LHCN-M2 (cell line): ENCODE measurements at places on chromosomes 6 and 20. TPM values are rescaled to one million over a fixed set of nuclear protein-coding genes. Genes with fewer than 3 reads are reported as not detected.

Gene BMP6
- 0.06 TPM in 2 replicates for total RNA-seq

Gene OXT
- not detected in 2 replicates for total RNA-seq

Gene KHDRBS2
- total RNA-seq: not detected in 2 replicates

Gene LTB
- not detected in 2 replicates for total RNA-seq

Gene CCN2
- total RNA-seq: 46.6 and 51.8 TPM in 2 replicates

Gene SLC17A2
- not detected in 2 replicates for total RNA-seq

Gene TENT5A
- 17.6 and 18.7 TPM in 2 replicates for total RNA-seq

Gene TBXT
- total RNA-seq: not detected in 2 replicates

Gene CHD6
- 19.5 and 20.2 TPM in 2 replicates for total RNA-seq

Gene TMEM200A
- 0.17 and 0.32 TPM in 2 replicates for total RNA-seq

Gene PKIB
- 0.45 and 0.57 TPM in 2 replicates for total RNA-seq

Gene PSORS1C2
- total RNA-seq: not detected in 2 replicates

Gene PHACTR1
- 11.0 and 12.0 TPM in 2 replicates for total RNA-seq

Gene TBC1D22B
- total RNA-seq: 6.0 and 6.6 TPM in 2 replicates

Gene MROH8
- total RNA-seq: 0.83 and 4.0 TPM in 2 replicates

Gene RAB5IF
- 114 and 120 TPM in 2 replicates for total RNA-seq

Gene TMEM151B
- not detected in 2 replicates for total RNA-seq

Gene TUBB2B
- 23.3 and 31.3 TPM in 2 replicates for total RNA-seq

Gene VGLL2
- total RNA-seq: 0.19 and 0.75 TPM in 2 replicates

Gene NEURL2
- total RNA-seq: 5.4 and 9.0 TPM in 2 replicates

Gene BPI
- total RNA-seq: not detected in 2 replicates

Gene SMAP1
- total RNA-seq: 20.2 and 21.0 TPM in 2 replicates

Gene ZNF334
- 0.11 TPM in 1 of 2 replicates, not detected in the other for total RNA-seq

Gene ARHGAP18
- 96.8 and 101 TPM in 2 replicates for total RNA-seq

Gene PPP1R14C
- not detected in 2 replicates for total RNA-seq

Gene WFDC12
- total RNA-seq: not detected in 2 replicates

Gene SMPDL3A
- 10.0 and 13.4 TPM in 2 replicates for total RNA-seq

Gene TTI1
- total RNA-seq: 33.5 and 35.3 TPM in 2 replicates

Gene PSMB1
- 280 and 297 TPM in 2 replicates for total RNA-seq

Gene TMEM244
- total RNA-seq: 0.52 and 2.2 TPM in 2 replicates

Gene RUNX2
- total RNA-seq: 23.5 and 27.7 TPM in 2 replicates

Gene SLC17A1
- not detected in 2 replicates for total RNA-seq

Gene MEP1A
- total RNA-seq: not detected in 2 replicates

Gene MLN
- not detected in 2 replicates for total RNA-seq

Gene ARFGEF3
- total RNA-seq: under 0.01 and 0.06 TPM in 2 replicates

Gene CGA
- not detected in 2 replicates for total RNA-seq

Gene TFAP2A
- total RNA-seq: 0.06 and 0.29 TPM in 2 replicates

Gene SLC22A3
- total RNA-seq: 0.06 TPM in 1 of 2 replicates, not detected in the other

Gene PTCHD4
- 21.0 and 23.6 TPM in 2 replicates for total RNA-seq

Gene TP53TG5
- not detected in 2 replicates for total RNA-seq

Gene FKBP1C
- 0.17 and 0.83 TPM in 2 replicates for total RNA-seq

Gene RNF217
- 10.5 and 11.3 TPM in 2 replicates for total RNA-seq

Gene FRK
- total RNA-seq: 1.9 and 2.9 TPM in 2 replicates

Gene CASS4
- total RNA-seq: 1.2 and 3.8 TPM in 2 replicates

Gene TBPL1
- 28.2 and 39.8 TPM in 2 replicates for total RNA-seq

Gene C2
- total RNA-seq: 0.86 and 1.2 TPM in 2 replicates

Gene ID1
- total RNA-seq: 775 and 1,134 TPM in 2 replicates

Gene LST1
- total RNA-seq: not detected in 2 replicates

Gene ELMO2
- total RNA-seq: 26.9 and 33.8 TPM in 2 replicates

Gene ORC3
- 37.6 and 40.1 TPM in 2 replicates for total RNA-seq

Gene LRRC73
- total RNA-seq: 1.2 TPM in 2 replicates

Gene ANKEF1
- 0.23 and 0.26 TPM in 2 replicates for total RNA-seq

Gene NKX2-4
- not detected in 2 replicates for total RNA-seq

Gene SIRPB2
- not detected in 2 replicates for total RNA-seq

Gene EYA4
- total RNA-seq: 12.1 and 13.0 TPM in 2 replicates
